ENCODE measurements at places on chromosomes 2 and 18. TPM values are rescaled to one million over a fixed set of nuclear protein-coding genes. Genes with fewer than 3 reads are reported as not detected.

The KIF5C gene
- 4.5 TPM for total RNA-seq

GRCh38 chr2:8169443-8169842 lies 512.4 kb upstream of the ID2 start:
- H3K4me3 ChIP-seq = no peak overlapping the region
- peak overlapping the region; percentile 58 for H3K27ac ChIP-seq
- no peaks in the 10 kb centered on the region for H3K36me3 ChIP-seq
- peaks cover 14% of the 10 kb centered on the region for H3K4me1 ChIP-seq
- H3K27me3 ChIP-seq = no peaks in the 10 kb centered on the region

The DSC3 gene
- 3.0 TPM for total RNA-seq

- H3K36me3 ChIP-seq = no peaks in the 10 kb centered on the region
- no peak overlapping the region for H3K4me3 ChIP-seq
- DNase-seq = no peak
- H3K27me3 ChIP-seq = no peaks in the 10 kb centered on the region
- H3K27ac ChIP-seq = no peak overlapping the region
Observed at GRCh38 chr2:76159042-76159648, 448.4 kb upstream of the GCFC2 start.

- no peak overlapping the region for H3K4me3 ChIP-seq
- no peaks in the 10 kb centered on the region for H3K4me1 ChIP-seq
- H3K27me3 ChIP-seq = no peaks in the 10 kb centered on the region
- H3K27ac ChIP-seq = no peak overlapping the region
Observed at GRCh38 chr2:130828461-130828860, 8.3 kb upstream of the ARHGEF4 start.

GRCh38 chr2:60899230-60899891 lies 18.0 kb downstream of the REL start:
- peaks cover 27% of the 10 kb centered on the region for H3K36me3 ChIP-seq
- H3K27me3 ChIP-seq = no peaks in the 10 kb centered on the region
- no peak for DNase-seq

The CCL20 gene
- total RNA-seq = not detected

The RGPD6 gene
- 183 TPM for total RNA-seq

DNA sequence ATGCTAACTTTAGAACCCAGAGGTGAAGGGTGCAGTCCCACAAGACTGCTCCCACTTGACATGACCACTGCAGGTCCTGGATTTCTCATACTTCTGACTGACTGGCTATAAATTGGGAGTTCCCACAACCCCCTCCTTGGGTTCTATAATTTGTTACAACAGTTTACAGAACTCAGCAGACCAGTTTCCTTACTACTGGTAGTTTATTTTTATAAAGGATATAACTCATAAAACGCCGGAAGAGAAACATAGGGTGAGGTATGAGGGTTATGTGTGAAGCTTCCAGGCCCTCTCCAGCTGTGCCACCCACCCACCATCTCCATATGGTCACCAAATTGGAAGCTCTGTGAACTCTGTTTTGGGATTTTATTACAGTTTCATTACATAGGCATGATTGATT lies 839.6 kb downstream of the TSN start:
- no peak overlapping the region for H3K27ac ChIP-seq
- H3K27me3 ChIP-seq = no peaks in the 10 kb centered on the region
- no peaks in the 10 kb centered on the region for H3K36me3 ChIP-seq
- no peak overlapping the region for H3K4me3 ChIP-seq

DNA sequence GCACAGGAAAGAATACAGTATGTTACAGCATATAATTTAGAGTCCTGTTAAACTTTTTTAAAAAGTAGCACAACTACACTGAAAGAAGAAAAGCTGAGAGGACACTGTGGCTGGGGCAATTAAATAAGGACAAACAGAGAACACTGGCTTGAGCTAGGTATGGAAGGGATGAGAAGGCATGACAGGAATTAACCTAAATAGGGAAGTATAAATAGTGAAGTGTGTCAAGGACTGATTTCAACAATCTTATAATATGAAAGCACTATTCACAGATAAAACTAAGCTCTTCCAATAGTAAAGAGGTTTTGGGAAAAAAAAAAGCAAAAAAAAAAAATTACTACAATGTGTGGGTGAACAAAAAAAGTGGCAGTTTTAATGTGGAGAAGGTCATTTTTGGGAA lies 45.5 kb downstream of the PPP3R1 start:
- H3K27me3 ChIP-seq = no peaks in the 10 kb centered on the region
- H3K4me1 ChIP-seq = peaks cover 16% of the 10 kb centered on the region
- DNase-seq = no peak
- H3K27ac ChIP-seq = no peak overlapping the region
- H3K36me3 ChIP-seq = no peaks in the 10 kb centered on the region
- no peak overlapping the region for H3K4me3 ChIP-seq

The ERICH2 gene
- total RNA-seq = not detected

DNA sequence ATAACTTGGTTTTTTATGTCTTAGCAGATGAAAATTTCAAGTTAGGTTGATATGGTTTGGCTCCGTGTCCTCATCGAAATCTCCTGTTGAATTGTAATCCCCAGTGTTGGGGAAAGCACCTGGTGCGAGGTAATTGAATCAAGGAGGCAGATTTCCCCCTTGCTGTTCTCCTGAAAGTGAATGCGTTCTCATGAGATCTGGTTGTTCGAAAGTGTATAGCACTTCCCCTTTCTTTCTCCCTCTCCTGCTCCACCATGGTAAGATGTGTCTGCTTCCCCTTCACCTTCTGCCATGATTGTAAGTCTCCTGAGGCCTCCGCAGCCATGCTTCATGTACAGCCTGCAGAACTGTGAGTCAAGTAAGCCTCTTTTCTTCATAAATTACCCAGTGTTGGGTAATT lies 242.1 kb upstream of the TNP1 start:
- no peaks in the 10 kb centered on the region for H3K27me3 ChIP-seq
- no peak for DNase-seq
- H3K4me1 ChIP-seq = peaks cover 11% of the 10 kb centered on the region

DNA sequence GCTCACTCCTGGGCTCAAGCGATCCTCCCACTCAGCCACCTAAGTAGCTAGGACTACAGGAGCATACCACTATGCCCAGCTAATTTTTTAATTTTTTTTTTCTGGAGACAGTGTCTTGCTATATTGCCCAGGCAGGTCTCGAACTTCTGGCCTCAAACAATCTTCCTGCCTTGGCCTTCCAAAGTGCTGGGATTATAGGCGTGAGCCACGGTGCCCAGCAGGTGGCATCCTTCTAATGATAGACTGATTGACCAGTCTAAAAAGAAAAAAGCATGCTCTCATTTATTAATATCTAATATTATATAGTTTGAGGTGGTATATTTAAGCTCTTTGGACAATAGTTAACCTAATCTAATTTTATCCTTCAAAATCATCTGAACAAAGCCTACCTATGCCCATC lies 198.6 kb downstream of the CAMKMT start:
- no peak overlapping the region for H3K27ac ChIP-seq
- no peak for DNase-seq
- H3K36me3 ChIP-seq = no peaks in the 10 kb centered on the region
- no peak overlapping the region for H3K4me3 ChIP-seq

GRCh38 chr2:124911560-124911959 lies 886.5 kb downstream of the CNTNAP5 start:
- no peak overlapping the region for H3K4me3 ChIP-seq
- DNase-seq = no peak
- no peaks in the 10 kb centered on the region for H3K36me3 ChIP-seq
- H3K27me3 ChIP-seq = no peaks in the 10 kb centered on the region

DNA sequence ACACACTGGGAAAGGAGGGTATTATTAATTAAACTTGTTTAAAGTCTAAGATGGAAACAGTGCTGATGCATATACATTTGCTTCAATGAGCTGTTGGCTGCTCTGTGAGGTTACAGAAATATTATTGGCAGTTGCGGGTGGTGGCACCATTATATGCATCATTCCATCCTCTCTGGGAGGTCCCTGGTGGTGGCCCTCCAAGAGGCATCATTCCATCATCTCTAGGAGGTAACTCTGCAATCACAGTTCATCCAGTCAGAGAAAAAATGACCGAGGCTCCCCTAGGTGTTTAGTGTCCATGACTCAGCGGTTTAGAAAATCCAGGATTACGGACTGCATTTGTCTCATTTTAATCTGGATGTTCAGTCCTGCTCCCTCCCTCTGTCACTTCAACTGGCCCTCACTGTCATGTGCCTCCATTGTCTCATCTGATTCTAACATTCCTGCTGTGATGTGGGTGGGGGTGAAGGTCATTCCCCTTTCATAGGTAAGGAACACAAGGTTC lies 15.4 kb downstream of the AFF3 start:
- no peak overlapping the region for H3K27ac ChIP-seq
- no peak for DNase-seq
- no peaks in the 10 kb centered on the region for H3K27me3 ChIP-seq
- H3K4me1 ChIP-seq = no peaks in the 10 kb centered on the region
- no peak overlapping the region for H3K4me3 ChIP-seq

DNA sequence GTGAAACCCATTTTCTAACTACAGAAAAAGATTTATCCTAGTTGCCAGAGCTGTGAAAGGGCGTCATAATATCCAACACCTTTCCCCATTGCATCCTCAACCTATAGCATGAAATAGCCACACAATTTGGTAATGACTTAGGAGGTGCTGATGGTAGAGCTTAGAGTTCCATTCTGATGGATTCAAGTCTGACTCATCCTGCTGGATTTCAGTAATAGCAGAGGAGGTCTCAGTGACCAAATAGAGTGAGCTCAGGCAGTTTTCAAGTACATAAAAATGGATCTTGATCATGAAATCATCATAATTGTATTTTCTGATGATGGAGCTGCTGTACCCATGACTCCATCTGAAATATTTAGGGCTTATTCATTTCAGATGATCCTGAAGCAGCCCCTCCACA lies 270.7 kb upstream of the KLHL29 start:
- H3K4me1 ChIP-seq = no peaks in the 10 kb centered on the region
- no peak overlapping the region for H3K27ac ChIP-seq
- no peaks in the 10 kb centered on the region for H3K36me3 ChIP-seq
- no peak overlapping the region for H3K4me3 ChIP-seq
- DNase-seq = no peak

- no peak overlapping the region for H3K27ac ChIP-seq
- peaks cover 9% of the 10 kb centered on the region for H3K4me1 ChIP-seq
- no peaks in the 10 kb centered on the region for H3K27me3 ChIP-seq
- no peak overlapping the region for H3K4me3 ChIP-seq
- no peaks in the 10 kb centered on the region for H3K36me3 ChIP-seq
Observed at GRCh38 chr2:143698352-143698751, 569.1 kb downstream of the ARHGAP15 start.

DNA sequence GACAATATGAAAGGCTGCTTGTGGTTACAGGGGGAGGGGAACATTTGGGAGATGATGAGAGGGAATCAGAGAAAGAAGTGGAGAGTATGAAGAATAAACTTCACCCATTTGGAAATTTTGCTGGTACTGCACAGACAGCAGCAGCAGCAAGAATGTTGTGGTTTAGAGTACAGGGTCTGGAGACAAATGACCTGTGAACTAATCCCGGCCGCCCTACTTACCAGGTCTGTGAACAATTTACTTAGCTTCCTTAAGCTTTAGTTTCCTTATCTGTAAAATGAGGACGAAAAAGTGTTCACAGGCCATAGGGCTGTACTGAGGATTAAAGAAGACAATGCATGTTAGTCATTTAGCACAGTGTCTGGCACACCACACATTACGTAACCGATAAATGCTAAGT lies 685.4 kb upstream of the CELF4 start:
- H3K27me3 ChIP-seq = no peaks in the 10 kb centered on the region
- DNase-seq = no peak
- no peaks in the 10 kb centered on the region for H3K4me1 ChIP-seq
- no peak overlapping the region for H3K4me3 ChIP-seq

DNA sequence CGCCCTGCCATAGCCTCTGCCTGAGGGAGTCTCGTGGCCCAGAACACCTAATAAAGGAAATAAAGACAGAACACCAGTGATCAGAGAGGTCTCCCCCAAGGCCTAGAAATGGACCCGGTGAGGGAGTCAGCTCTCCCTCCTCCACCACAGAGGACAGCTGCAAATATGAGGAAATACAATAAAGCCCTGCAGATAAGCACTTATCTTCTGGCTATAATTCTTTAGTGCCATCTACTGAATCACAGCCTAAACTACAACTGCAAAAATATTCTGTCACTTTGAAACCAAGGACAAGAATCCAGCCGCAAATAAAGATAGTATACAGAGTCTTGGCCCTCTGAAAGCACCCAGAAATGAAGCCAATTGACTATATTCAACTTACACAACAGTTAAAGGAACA lies 42.4 kb upstream of the TACR1 start:
- no peak overlapping the region for H3K4me3 ChIP-seq
- no peaks in the 10 kb centered on the region for H3K36me3 ChIP-seq
- H3K27ac ChIP-seq = no peak overlapping the region
